ENCODE measurements at places on chromosomes 12 and 14. TPM values are rescaled to one million over a fixed set of nuclear protein-coding genes. Genes with fewer than 3 reads are reported as not detected.

The HOXC4 gene
- total RNA-seq, result 1.2 TPM

The TRHDE gene
- total RNA-seq, result not detected

The SLC2A14 gene
- not detected for total RNA-seq

The LMNTD1 gene
- not detected for total RNA-seq

The RAB21 gene
- total RNA-seq, result 63.8 TPM

The NOVA1 gene
- 0.39 TPM for total RNA-seq

The GABARAPL1 gene
- total RNA-seq, result 50.9 TPM

The C12orf54 gene
- not detected for total RNA-seq

The PRICKLE1 gene
- total RNA-seq, result 0.45 TPM

The PPFIA2 gene
- total RNA-seq, result not detected

The DTX3 gene
- total RNA-seq, result 31.5 TPM

The TCL1B gene
- total RNA-seq, result not detected

The POTEM gene
- not detected for total RNA-seq

The PTGER2 gene
- total RNA-seq, result 115 TPM

The BAG5 gene
- 31.7 TPM for total RNA-seq

The TMTC3 gene
- 8.2 TPM for total RNA-seq

The KRT86 gene
- 0.14 TPM for total RNA-seq

The APOF gene
- total RNA-seq, result not detected

The CISTR gene
- total RNA-seq, result not detected

The CD69 gene
- total RNA-seq, result 116 TPM

The MYH6 gene
- total RNA-seq, result not detected

The HNF1A gene
- total RNA-seq, result not detected

The SRGAP1 gene
- 0.08 TPM for total RNA-seq

The CACNA2D4 gene
- total RNA-seq, result 10.4 TPM

The PSEN1 gene
- total RNA-seq, result 38.5 TPM

The RFX4 gene
- total RNA-seq, result not detected

The OASL gene
- total RNA-seq, result 43.7 TPM

The ZC2HC1C gene
- 1.5 TPM for total RNA-seq

The C12orf56 gene
- not detected for total RNA-seq

The OR2AP1 gene
- not detected for total RNA-seq

The RAPGEF3 gene
- total RNA-seq, result 1.1 TPM

The ITGB7 gene
- 415 TPM for total RNA-seq

The CDCA4 gene
- total RNA-seq, result 53.3 TPM

The RNASE3 gene
- not detected for total RNA-seq

The IRAK3 gene
- total RNA-seq, result 0.43 TPM

The ADCY6 gene
- not detected for total RNA-seq

The DTX1 gene
- 0.57 TPM for total RNA-seq

The SERPINA5 gene
- not detected for total RNA-seq

The RGS6 gene
- not detected for total RNA-seq

The HHIPL1 gene
- 0.17 TPM for total RNA-seq

The SYNDIG1L gene
- not detected for total RNA-seq

The MYO1A gene
- 2.1 TPM for total RNA-seq

The NPFF gene
- not detected for total RNA-seq

The NRXN3 gene
- total RNA-seq, result not detected

The SMCO2 gene
- total RNA-seq, result not detected

The HOXC12 gene
- not detected for total RNA-seq

The CIDEB gene
- 34.8 TPM for total RNA-seq
